ENCODE measurements at places on chromosomes 12 and 14. TPM values are rescaled to one million over a fixed set of nuclear protein-coding genes. Genes with fewer than 3 reads are reported as not detected.

The PAPLN gene
- 19.6 TPM for polyA plus RNA-seq

DNA sequence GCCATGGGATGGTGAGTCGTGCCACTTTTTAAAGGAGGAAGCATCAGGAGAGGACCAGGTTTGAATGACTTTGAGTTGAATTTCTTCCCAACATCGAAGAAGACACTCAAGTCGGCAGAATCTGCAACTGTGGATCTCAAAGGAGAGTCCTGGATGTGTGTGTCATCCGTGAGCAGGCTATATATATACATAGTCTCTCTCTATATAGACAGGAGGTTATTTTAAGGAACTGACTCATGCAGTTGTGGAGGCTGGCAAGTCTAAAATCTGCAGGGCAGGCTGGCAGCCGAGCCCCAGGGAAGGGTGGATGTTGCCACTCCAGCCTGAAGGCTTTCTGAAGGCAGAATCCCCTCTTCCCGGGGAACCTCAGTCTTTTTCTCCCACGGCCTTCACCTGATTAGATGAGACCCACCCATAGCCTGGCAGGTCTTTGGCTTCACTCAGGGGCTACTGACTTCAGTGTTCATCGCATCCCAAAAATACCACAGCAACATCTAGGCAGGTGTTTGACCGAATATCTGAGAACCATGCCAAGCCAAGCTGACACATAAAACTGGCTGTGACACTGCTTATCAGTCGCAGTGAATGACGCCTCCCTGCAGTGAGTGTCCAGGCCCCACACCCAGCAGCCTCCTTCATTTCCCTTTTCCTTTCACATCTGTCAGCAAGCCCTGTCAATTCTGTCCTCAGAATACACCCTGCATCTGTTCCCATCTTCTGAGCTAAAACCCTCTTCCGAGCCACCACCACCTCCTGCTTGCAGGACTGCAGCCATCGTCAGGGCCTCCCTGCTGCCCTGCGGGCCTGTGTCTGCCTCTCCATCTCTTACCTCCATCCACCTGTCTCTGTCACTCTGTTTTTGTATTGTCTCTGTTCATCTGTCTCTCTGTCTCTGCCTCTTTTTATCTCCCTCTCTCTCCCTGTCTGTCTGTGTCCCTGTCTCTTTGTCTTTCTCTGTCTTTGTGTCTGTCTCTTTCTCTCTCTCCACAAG, 54.0 kb downstream of the ZNF664 start:
- DNase-seq = no peak

The MIP gene
- polyA plus RNA-seq = 0.21 TPM

The KRT77 gene
- polyA plus RNA-seq = not detected

The IFI27L2 gene
- 14.8 TPM for polyA plus RNA-seq

GRCh38 chr14:74223016-74223415, 16.2 kb upstream of the VSX2 start:
- no peak for DNase-seq

The PMCH gene
- 0.96 TPM for polyA plus RNA-seq

The MMP19 gene
- polyA plus RNA-seq = 0.61 TPM

GRCh38 chr14:55121628-55122439, 7.2 kb upstream of the LGALS3 start:
- DNase-seq = no peak

DNA sequence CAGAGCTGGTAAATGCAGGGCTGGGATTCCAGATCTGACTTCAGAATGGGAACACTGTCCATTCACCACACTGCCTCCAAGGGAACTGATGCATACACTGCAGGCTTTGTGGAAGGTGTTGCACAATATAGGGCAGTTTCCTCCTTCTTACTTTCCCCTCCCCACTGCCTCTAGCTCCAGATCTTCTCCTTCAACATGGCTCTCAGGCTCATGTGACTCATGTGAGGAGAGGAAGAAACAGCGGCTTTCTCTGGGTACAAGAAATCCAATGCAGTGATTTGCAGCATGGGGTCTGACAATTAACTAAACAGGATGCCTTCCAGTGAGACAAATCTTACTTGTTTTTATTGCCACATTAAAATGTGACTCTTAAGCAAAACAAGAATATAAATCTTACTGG, 447.6 kb upstream of the CCDC196 start:
- DNase-seq = peak; percentile 72

DNA sequence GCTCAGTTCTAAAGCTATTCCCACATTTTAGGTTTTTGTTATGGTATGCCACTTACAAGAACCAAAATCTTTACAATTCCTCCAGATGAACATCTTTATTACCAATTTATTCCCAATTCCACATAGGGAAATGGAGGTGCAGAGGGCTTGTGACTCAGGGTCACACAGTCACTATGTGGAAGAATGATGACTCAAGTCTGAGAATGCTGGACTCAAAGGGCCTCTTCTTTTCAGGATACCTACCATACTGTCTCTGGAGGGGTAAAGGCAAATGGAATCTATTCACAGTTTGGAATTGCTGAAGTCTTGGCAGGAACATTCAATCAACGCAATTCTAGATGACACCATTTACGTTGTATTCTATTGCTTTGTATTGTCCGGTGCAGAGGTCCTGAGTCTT, 48.2 kb upstream of the MANSC4 start:
- no peak for DNase-seq

DNA sequence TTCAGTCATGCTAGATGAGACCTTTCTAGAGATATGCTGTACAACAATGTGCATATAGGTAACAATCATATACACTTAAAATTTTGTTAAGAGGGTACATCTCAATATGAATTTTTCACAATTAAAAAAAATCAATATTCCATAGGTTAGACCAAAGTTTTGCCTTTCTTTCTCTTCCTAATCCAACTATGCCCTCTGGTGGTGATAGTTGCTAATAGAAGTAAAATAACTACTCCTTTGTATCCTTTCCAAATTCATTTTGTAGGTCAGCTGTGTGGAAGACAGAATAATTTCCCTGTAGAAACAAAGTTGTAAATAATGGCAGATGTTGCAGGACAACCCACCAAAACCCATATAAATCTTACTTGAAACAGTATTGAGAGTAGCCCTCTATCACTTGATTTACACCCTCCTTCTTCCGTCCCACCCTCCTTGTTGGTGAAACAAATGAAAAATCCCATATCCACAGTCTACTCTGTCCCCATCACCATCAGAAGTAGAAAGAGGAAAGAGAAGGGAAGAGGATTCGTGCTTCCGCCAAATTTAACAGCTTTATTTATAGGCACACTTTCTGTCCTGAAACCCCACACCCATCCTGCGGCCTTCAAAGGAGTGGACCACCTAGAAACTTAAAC, 34.2 kb upstream of the KICS2 start:
- peak; percentile 61 for DNase-seq

DNA sequence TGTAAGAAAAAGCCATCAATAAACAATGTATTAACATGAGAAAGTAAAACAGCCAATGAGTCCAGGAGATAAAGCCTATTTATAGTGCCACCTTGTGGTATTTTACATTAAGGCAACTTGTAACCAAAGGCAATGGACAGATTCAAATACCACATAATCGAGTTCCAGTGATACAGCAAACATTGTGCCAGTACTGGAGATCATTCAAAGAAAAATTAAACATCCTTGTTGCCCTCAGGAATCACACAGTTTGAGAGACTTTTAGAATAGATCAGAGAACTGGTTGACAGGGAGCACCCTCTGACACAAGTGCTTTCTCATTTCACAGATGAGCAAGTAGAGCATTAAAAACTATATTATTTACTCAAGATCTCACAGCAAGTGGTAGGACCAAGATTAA, 98.1 kb downstream of the DDHD1 start:
- peak; percentile 44 for DNase-seq

- DNase-seq = no peak
Observed at GRCh38 chr14:58979325-58979724, 209.1 kb upstream of the DAAM1 start.

The RNF212B gene
- 1.3 TPM for polyA plus RNA-seq

The MYF6 gene
- 0.20 TPM for polyA plus RNA-seq

GRCh38 chr12:52216807-52217206, 16.2 kb upstream of the KRT7 start:
- no peak for DNase-seq

DNA sequence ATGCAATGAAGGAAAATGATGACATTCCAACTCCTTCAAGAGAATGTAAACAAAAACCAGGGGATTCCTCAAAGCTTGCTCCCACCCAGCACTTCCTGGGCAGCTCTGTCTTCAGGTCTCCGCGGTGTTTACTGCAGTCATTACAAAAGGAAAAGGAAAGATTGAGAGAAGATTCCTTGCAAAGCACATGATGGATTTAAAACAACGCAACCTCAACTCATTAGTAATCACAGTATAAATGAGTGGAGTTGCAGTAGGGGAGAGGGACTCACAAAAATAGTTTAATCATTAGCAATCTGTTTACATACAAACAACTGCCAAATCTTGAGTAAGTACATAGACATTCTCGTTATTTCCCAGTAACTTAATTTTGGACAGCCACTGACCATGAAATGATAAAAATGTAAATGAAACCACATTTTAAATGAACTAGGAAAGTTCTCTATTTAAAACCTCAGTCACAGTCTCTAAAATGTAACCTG, 49.7 kb upstream of the OVCH1 start:
- DNase-seq = no peak

DNA sequence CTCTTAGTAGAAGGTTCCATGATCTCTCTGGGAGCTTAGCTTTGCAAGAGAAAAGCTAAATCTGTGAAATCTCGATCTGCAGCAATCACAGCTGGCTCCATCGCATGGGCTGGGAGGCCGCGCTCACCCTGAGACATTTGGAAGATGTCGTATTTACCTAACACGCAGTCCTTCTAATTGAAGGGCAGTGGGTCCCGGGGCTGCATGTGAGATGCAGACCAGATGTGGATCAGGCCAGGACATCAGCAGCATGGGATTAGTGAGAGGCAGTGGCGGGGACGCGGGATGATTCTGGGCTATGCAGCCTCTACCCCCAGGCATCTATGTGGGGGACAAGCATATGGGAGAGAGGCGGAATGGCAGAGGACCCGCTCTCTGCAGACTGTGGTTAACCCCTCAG, 312.4 kb upstream of the RTL1 start:
- DNase-seq = peak; percentile 48

The LAG3 gene
- 1.4 TPM for polyA plus RNA-seq

The EPS8 gene
- 50.1 TPM for polyA plus RNA-seq

The TAS2R7 gene
- polyA plus RNA-seq = not detected

DNA sequence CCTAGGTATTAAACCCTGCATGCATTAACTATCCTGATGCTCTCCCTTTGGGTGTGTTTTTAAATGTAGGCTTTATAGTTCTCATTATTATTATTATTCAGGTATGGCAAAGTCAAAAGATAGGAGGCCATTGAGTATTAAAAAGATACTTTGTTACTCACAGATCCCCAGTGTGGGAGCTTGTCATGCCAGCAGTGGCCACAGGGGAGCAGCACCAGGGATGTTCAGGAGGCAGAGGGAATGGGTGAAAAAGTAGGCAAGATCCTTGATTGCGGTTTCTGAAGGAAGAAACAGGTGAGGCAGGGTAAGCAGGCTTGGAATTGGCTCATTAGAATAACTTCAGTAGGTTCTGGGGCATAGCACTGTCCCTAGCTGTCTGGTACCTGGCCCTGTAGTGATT, 382.2 kb downstream of the MED13L start:
- DNase-seq = no peak

The SERPINA4 gene
- polyA plus RNA-seq = 1.7 TPM

DNA sequence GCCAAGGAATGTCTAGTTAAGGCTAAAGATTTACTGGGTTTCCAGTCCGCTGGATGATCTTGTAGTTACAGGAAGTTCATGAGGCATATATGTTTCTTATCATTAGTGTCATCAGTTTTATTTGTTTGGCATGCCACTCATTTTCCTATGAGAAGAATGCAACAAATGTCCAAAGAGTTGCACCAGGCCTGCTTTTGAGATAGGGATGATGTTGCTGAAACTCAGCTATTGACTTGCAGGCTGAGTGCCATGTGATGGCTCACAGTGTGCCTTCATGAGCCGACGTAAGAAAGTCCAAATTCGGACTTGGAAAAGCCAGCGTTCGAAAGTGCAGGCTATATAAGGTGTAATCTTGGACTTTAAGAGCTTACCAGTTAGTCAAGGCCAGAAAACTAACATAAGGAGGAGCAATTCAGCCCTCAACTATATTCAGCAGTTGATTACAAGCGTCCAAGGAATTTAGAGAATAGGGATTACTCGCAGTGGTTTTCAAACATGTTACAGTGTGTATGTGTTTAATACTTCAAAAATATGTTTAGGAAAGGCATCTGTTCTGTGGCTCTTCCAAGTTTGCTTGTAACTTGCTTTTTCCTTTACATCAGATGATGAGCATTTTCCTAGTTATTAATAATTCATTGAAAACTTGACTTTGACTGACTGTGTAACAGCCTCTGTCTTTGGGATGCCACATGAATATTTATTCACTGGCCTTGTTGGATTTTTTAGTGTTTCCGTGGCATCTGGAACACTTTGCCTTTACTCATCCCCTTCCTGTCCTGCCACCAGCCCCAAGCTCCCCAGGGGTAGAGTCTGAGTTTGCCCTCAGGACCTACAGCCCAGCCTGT, 101.3 kb downstream of the LGMN start:
- peak; percentile 23 for DNase-seq

DNA sequence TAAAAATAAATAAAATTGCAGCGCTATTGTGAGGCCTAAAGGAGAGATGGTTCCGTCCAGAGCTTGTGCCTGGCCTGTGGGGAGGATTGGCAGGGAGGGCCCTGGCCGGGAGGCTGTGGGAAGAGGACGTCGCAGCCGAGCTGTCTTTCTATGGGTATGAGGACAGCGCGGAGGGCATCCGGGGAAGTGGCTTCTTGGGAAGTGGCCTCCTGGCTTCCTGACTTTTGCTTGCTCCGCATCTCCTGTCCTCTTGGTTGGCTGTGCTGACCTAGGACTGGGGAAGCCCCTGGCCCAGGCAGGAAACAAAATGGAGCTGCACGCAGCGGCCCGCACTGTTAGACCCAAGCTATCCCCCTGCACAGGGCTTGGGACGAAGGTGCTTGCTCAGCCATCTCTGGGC, 22.2 kb upstream of the MEG3 start:
- DNase-seq = no peak
